Fibroblast of the conjunctiva (primary cell): ENCODE measurements at places on chromosomes 6 and 20.

GRCh38 chr6:34791164-34791700 is 651 bp upstream of the BLTP3A start:
- no peak for DNase-seq

GRCh38 chr20:41050361-41051008 is 21.9 kb downstream of the TOP1 start:
- DNase-seq = no peak

- DNase-seq = no peak
Observed at GRCh38 chr6:84748376-84748775, 16.0 kb downstream of the TBX18 start.

- no peak for DNase-seq
Observed at GRCh38 chr6:6678185-6678671, 89.7 kb downstream of the LY86 start.

DNA sequence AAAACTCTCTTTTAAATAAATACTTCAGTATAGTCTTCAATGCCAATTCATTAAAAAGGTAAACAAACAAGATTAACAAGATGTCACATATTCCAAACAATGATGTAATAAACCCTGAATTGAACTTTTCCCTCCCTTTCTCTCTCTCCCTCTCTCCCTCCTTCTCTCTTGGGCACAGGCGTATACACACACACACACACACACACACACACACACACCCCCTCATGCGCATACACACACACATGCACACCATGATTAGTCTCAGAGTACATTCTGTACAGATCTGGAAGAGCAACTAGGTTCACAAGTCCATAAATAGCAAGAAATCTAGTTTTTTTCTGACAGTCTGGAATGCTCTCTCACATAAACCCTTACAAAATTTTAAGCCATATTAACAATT is 128.3 kb downstream of the DST start:
- no peak for DNase-seq

GRCh38 chr6:56148488-56149186 is 98.7 kb downstream of the COL21A1 start:
- DNase-seq = peak; percentile 91

GRCh38 chr6:74410630-74411029 is 714.6 kb downstream of the CD109 start:
- DNase-seq = no peak

DNA sequence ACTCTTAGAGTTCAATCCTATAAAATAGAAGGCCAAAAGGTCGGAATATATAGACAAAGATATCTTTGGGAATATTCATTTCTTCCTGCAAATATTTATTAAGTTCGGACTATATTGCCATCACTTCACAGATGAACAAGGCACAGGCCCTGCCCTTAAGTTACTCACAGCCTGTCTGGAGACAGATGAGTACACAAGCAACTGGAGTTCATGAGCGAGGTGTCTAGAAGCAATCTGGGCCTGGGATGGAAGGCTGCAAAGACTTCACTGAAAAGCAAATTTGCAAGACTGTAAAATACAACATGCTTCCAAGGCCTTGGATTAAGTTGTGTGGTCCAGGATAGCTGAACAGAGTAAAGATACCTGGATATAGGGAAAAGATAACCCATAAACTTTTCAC is 56.7 kb upstream of the CEP85L start:
- no peak for DNase-seq

GRCh38 chr6:35668744-35669450 is 19.8 kb downstream of the FKBP5 start:
- no peak for DNase-seq

GRCh38 chr6:6915219-6915618 is 192.5 kb upstream of the RREB1 start:
- peak; percentile 4 for DNase-seq

DNA sequence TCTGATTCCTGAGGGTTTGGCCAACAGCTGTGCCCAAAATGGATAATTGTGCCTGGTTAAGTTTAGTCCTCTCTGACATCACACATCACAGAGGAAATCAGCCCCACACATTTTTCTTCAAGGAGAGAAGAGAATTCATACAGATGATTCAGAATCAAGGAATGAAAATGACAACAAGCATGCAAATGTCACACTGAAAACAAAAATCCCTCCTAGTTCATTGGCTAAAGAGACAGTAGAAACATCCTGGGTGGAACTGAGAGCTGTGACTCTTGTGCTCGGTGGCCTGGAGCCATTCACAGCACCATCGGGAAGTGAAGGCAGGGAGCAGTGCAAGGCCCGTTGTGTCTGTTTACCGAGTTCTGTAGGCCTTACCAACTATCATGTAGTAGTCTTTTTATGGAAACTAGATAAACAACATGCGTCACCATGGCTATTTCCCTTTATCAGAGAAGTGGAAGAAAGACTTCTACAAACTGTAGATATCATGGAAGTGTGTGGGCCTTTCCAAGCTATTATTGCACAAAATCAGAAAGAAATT is 81.7 kb upstream of the TENT5A start:
- DNase-seq = no peak

GRCh38 chr6:31617010-31617409 is 2.0 kb downstream of the AIF1 start:
- DNase-seq = no peak
